ENCODE measurements at places on chromosomes 2 and 18. TPM values are rescaled to one million over a fixed set of nuclear protein-coding genes. Genes with fewer than 3 reads are reported as not detected.

Gene LINC00305
- not detected for total RNA-seq

DNA sequence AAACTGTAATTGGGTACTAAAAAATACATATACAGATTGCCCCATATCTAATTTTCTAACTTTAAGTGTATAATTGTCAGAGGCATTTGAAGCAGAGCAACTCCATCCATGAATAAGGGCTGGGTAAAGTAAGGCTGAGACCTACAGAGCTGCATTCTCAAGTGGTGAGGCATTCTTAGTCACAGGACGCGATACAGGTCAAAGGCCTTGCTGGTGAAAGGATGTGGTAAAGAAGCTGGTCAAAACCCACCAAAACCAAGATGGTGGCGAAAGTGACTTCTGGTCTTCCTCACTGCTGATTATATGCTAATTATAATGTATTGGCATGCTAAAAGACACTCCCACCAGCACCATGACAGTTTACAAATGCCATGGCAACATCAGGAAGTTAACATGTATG, 50.0 kb downstream of the SLC8A1 start:
- no peak for DNase-seq

DNA sequence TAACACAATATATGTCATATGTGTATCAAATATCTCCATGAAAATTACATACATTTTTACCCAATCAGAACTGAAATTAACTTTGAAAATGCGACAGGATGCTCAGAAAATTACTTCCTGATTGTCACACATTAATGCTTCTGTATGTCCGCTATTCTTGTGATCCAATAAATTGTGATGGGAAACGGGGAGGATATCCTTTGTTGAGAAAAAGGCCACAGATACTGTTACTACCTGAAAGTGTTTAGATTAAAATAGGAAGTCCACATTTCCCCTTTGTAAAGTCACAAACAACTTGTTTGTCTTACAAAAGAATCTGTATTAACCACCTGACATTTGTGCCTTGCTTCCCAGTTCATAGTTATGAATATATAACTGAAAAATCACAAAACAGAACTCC, 62.9 kb downstream of the NOL10 start:
- no peak for DNase-seq

Gene CFAP53
- total RNA-seq = 0.48 TPM

Gene REG3A
- total RNA-seq = not detected

DNA sequence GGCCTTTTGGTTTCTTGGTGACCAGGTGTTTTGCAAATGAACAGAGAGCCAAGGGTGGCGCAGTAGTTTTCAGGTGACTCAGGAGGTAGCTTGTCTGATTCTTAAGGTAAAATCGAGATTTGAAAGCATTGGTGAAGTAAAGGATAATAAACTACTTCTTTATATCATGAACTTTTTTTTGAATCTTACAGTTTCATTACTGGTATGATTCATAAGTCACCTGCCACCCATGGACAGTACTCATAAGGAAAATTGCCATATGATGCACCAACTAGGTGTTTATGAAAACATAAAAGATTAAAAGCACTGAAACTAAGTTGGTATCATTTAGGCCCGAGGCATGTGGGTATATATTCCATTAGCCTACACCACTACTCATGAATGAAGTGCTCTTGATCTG, 84.1 kb upstream of the MGAT5 start:
- no peak for DNase-seq

Gene STARD6
- not detected for total RNA-seq

DNA sequence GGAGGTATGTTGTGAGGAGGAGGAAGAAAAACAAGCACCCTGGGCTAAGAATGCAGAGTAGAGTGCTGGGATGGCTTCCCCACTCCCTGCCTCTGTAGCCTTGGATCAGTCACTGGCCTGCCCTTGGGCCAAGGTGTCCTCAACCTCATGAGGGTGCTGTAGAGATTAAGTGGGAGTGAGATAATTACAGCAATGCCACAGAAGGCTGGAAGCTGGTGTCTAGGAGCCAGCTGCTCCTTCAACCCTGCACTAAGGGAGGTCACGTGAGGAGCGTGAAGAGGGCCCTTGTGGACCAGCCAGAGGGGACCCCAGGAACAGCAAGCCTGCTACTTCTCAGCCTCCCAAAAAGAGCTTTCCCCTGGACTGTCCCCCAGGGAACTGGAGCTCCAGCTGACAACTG, 95.2 kb downstream of the TTC32 start:
- DNase-seq = no peak

Gene MFF
- total RNA-seq = 75.6 TPM

DNA sequence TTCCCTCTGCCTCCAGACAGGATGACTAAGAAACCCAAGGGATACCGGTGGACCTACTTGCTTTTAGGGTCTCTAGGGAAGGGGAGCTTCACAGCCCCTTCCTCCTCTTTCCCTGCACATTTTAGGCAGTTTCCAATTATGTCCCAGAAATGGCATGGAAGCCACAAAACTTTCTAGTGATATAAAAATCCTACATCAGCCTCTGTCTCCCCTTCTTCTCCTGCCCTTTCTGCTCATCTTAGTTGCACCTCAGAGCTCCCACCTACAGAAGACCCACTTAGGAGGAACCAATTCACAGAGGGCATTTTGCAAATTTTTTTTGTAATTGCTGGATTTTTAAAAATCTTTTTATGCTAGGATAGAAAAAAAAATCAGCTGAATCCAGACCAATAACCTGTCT, 263.1 kb downstream of the TNS1 start:
- no peak for DNase-seq

GRCh38 chr2:112634153-112634873, 11.4 kb upstream of the SLC20A1 start:
- no peak for DNase-seq
